ENCODE measurements at places on chromosomes 11 and 22.

GRCh38 chr11:119025978-119026766 lies 4.5 kb downstream of the SLC37A4 start:
- H3K36me3 ChIP-seq = peaks cover 4% of the 10 kb centered on the region
- H3K4me1 ChIP-seq = peaks cover 10% of the 10 kb centered on the region
- H3K27me3 ChIP-seq = no peaks in the 10 kb centered on the region

GRCh38 chr11:130063451-130063850 lies 6.2 kb upstream of the APLP2 start:
- H3K36me3 ChIP-seq = no peaks in the 10 kb centered on the region
- no peak overlapping the region for H3K4me3 ChIP-seq
- H3K27ac ChIP-seq = no peak overlapping the region
- no peaks in the 10 kb centered on the region for H3K4me1 ChIP-seq

DNA sequence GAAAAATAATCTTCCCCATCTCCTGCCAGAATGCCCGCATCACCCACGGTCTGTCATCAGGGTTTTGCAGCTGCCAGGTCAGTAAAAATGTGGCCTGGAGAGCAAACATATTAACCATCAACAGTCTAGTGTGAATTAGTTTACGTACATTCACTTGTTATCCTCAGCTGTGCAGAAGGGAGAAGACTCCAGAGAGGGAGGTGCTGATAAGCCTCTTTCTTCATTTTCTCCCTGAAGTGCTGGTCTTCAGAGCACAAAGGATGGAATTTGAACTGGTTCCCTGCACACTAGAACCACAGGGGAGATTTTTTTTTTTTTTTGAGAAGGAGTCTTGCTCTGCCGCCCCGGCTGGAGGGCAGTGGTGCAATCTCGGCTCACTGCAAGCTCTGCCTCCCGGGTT lies 8.2 kb downstream of the FGF19 start:
- no peak for DNase-seq
- H3K27me3 ChIP-seq = peaks cover under 1% of the 10 kb centered on the region

DNA sequence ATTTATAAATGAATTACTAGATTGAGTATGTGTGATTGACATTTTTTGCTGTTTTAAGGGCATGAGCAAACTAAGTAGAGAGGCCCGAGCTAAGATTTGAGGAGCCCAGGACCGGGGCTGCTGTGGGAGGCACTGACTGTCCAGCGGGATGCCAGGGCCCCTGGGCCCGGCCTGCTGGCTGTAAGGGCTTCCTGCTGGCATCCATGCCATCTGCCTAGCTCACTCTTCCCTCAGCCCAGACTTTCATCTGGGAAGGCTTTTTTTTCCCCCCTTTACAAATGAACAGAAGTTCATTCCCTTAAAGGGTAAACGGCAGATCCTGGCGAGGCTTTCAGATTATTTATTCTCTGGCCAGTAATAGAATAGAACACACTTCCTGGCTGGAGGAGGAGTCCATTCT lies 16.0 kb upstream of the TP53I11 start:
- H3K27me3 ChIP-seq = no peaks in the 10 kb centered on the region
- H3K4me3 ChIP-seq = no peak overlapping the region
- no peaks in the 10 kb centered on the region for H3K36me3 ChIP-seq

DNA sequence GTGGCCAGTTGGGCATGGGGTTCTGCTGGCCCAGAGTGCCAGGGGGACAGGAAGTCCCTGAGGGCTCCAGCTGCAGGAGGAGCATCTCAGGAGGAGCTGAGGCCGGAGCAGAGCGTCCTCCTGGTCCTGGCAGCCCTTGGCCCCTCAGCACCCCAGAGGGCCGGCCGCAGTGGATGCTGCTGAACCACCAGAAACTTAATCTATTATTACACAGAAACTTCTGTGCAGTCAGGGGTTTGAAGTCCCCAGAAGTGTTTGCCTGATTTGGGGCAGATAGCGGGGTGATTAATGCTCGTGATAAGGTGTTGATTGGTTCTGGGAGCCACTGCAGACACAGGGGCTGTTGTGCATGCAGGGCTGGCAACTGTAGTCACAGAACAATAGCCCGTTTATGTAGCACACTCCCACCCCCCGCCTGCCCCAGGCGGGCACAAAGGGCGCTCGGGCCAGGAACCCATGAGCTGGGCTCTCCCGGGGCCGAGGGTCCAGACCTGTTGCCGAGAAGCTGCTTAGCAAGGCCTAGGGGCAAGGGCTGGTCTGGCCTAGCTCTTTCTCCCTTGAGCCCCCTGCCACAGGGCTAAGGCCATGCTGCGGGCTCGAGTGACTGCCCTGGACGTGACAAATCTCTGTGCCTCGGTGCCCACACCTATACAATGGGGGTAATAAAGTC lies 29.0 kb upstream of the KCNQ1OT1 start:
- H3K36me3 ChIP-seq = no peaks in the 10 kb centered on the region
- DNase-seq = no peak
- no peaks in the 10 kb centered on the region for H3K4me1 ChIP-seq
- no peak overlapping the region for H3K27ac ChIP-seq

All from neural progenitor cell (in vitro differentiated cells).